Putamen (tissue), 1 donor: ENCODE measurements at places on chromosomes 2 and 18.

- DNase-seq = no peak
Measured at GRCh38 chr2:29606104-29607037, 315.0 kb downstream of the ALK start.

- no peak for DNase-seq
Measured at GRCh38 chr2:238466243-238466756, 39.6 kb downstream of the ASB1 start.

DNA sequence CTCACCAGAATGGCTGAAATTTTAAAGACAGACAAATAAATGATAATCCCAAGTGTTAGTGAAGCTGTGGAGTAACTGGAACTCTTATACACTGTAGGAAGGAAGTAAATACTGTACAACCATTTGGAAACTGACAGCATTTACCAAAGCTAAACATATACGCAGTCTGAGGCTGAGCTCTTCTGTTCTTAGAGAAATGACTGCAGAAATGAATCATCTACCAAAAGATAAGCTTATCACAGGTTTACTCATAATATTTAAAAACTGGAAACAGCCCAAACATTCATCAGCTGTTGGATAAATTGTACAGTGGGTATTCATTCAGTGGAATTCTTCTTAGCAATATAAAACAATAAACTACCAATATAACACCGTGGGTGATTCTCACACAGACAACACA lies 218.2 kb upstream of the RAB12 start:
- no peak for DNase-seq

GRCh38 chr2:47172156-47172921 lies 17.2 kb upstream of the STPG4 start:
- DNase-seq = no peak

GRCh38 chr2:79259959-79260358 lies 100.4 kb upstream of the REG3A start:
- no peak for DNase-seq

DNA sequence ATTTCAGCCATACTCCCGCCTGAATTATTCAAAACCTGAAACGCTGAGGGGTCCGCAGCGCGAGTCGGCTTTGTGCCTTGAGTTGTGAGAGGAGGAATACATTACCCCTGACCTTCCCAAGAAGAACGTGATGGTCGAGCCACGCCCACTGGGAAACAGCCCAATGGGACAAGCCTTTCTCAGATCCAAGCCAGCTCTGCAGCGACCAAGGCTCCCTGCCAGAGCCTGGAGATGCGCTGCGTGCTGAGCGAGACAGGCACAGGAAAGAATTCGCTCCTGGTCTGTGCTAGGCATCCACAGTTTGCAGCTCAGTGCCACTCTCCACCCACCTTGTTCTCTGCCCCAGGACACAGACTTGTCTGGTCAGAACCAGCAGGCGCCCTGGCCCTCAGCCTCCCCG lies 74.1 kb upstream of the GLI2 start:
- peak; percentile 64 for DNase-seq

DNA sequence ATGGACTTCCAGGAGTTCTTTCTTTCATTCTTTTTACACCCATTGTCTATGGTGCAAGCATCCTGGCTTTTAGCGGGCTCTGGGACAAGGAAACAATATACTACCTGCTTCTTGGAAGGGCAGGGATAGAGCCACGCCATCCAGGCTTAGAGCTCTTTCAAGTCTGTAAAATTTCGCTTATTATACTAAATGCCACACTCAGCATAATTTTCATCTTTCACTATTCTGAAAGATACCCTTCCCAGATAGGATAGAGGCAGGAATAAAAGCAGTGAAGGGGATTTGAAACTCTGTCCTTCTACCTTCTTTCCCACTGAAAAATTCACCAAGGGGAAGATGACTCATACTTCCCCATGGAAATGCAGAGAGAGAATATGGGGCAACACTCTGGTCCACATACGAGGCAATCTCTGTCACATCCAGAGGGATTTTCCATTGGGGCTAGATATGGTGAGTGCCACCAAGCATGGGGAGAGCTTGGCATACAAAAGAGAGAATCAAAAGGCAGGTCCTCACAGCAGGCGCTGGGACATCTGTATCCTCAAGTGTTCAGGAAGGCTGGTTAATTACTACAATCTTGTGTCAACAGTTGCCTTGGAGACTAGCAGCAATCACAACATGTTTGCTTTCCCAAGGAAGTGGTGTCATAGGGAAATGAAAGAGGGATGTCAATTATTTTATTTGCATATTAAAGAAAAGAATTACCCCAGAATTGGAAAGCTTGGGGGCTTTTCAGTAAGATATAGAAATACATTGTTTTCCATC lies 127.6 kb downstream of the TDRD15 start:
- DNase-seq = no peak

DNA sequence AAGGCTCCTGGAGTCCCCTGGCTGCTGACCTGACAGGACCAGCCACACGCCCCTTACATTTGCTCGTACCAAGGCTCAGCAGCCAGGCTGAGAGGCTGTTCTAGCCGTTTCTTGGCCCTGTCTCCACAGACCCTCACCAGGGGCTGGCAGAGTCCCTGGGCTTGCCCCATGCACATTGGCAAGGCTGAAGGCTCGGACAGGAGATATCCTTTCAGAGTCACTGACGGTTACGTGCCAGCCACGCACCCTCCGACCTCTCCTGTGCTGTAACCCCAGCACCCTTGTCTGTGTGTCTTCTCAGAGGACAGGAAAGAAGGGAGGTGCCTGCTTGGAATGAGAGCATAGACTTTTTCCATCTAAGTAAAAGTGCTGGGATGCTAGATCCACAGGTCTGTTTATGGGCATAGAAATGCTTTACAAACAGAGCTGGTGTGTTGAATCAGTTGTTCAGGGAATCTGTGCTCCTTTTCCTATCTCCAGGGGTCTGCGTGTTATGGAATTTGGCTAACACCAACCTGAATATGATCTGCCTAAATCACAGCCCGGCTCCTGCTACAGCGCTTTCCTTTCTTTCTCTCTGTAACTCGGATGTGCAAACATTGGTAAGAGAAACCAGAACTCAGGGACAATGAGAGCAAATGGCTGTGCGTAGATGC lies 41.0 kb downstream of the COPS8 start:
- no peak for DNase-seq

DNA sequence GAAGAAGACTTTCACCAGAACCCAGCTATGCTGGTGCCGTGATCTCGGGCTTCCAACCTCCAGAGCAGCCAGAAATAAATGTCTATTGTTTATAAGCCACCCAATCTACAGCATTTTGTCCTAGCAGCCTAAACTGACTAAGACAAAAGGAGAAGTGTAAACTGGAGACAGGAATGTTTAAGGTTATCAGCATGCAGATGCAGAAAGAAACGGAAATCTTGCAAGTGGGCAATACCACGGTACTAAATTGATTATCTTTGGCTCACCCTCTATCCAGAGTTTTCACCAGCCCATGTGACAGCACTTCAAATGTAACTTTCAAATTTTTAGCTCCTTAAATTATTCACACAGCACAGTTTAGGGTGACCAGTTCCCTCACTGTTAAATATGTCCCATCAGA lies 5.7 kb upstream of the CAPN14 start:
- DNase-seq = no peak

- no peak for DNase-seq
Measured at GRCh38 chr2:215354771-215355695, 43.2 kb downstream of the ATIC start.

DNA sequence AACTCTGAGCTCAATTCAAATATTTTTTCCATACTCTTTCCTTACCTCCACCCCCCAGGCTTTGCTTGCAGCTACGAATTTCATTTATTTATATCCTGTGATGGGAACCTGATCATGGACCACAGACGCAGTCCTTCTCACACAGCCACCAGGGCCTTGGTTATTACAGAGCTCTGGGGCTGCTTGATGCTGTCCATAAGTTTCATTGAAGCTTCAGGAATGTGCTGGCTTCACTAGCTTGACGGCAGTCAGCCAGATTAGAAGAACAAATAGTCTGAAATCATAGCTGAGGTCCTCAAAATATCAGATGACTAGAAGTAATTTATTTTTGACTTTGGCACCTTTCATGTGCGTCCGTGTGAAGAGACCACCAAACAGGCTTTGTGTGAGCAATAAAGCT lies 104.9 kb downstream of the VWA3B start:
- DNase-seq = no peak

DNA sequence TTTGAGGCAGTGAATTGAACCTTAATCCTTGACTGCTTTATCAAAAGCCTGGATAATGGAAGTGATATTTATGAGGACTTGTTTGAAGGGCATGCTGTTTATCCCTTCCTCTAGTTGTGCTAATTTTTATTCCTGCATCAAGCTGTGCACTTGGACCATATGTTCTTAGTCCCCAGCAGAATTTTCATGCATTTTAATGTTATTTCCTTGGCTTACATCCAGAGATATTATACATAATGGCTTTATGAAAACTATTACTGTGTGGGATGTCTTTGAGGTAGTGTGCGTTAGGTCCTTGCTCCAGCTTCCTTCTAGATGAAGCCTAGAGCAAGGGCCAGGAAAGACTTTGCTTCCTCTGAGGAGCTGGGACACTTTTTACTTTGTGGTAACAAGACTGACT lies 378.4 kb downstream of the LPIN1 start:
- no peak for DNase-seq

DNA sequence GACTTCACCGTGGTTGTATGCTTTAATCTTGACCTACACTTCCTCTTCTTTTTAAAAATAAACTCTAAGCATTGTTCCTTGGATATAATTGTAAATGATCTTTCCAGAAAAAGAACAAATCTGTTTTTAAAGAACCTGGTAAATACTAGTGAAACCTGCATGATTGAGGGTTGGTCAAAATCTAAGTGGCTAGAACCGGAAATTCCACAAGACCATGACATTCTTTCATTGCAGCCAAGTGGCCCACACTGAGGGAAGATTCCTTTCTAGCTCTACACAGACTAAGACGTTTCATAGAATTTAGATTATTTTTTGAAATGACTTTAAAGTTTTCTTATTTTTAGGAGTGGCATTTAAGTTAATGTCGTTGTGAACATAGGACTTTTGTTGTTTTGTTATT lies 356.7 kb downstream of the NYAP2 start:
- DNase-seq = no peak

DNA sequence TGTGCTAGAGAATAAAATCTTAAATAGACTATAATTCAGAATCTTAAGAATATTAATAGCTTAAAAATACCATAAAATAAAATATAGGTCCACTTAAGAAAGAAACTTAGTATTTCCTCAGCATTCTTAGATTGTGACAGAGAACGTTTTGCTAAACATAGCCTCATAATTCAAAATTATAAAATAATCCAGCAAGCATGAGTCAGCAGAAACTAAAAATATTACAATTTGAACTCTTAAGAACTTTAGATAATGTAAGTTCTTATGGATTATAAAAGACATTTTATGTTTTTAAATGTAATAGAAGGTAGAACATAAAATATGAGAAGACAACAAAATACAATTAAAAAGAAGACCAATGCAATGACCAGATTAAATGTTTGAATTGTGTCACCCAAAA lies 164.5 kb upstream of the MC4R start:
- no peak for DNase-seq

- DNase-seq = no peak
Measured at GRCh38 chr2:233341296-233341695, 13.0 kb upstream of the DGKD start.

DNA sequence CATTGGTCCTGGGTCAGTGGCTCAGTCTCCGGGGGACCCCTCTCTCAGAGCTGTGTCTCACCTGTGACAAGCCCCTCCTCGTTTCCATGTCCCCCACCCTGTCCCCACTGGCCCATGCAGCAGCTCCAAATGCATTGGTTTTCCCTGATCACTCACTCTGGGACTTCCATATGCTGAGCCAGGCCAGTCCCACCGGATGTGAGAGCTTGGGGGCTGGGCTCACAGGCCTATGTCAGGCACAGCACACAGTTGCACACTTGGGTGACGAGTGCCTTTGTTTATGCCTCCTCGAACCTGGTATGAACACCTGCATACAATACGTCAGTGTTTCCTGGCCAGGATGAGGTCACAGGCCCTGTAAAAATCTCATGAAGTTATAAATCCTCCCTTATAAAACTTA lies 232.5 kb downstream of the TFCP2L1 start:
- no peak for DNase-seq

GRCh38 chr2:39649511-39649910 lies 16.2 kb upstream of the TMEM178A start:
- no peak for DNase-seq

GRCh38 chr2:4995466-4995865 lies 696.7 kb upstream of the SOX11 start:
- no peak for DNase-seq

- no peak for DNase-seq
Measured at GRCh38 chr2:12429779-12430406, 286.8 kb upstream of the TRIB2 start.

DNA sequence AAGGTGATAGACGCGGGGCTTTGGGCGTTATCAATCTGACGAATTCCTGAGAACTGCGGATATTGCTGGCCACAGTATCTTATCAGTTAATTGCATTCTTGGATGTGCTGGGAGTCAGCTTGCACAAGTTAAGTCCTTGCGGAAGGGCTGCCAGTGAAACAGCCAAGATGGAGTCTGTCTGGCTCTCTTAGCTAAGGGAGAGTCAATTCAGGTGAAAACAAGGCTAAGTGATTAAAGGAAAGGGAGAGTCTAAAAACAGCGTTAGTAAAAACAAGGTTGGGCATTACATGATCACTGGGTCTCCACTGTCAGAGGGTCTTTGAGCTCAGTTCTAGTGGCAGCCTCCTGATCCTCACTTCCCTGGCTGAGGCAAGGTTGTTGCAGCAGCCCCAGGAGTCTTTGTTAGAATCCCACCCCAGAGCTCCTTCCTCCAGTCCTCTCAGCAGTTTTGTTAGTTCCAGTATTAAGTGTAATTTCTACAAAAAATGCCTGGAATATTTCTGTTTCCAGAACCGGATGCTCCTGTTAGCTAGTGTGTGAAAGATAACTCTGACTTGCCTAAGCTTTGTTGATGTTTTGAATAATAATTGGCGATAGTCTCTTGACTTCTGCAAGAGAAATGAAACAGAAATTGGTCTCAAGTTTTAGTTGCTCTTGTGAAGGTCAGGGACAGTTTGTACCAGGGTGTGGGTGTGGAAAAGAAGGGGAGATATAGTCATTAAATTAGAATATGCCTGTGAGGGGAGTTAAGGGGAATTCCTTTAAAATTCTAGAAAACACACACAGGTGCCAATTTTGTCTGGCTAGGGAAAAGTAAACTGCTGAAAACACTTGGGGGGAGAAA lies 10.6 kb downstream of the CFLAR start:
- DNase-seq = no peak

DNA sequence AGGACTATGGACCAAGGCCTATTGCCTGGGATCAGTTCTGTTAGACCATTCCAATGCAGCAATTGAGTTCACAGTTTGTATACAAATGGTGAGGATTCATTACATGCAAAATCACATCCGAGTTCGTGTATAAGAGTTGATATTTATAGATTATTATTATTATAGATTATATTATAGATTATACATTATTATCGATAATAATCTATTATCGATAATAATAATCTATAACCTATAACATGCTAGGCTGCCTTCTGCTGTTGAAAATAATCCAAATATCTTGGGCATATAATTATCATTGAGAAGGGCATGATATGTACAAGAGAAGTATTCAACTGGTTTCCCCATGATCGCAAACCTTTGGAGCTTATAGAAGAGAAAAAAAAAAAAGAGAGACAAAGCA lies 135.7 kb downstream of the DPP4 start:
- DNase-seq = no peak
